Type B pancreatic cell (in vitro differentiated cells): ENCODE measurements at places on chromosomes 1 and 21.

- DNase-seq = no peak
Measured at GRCh38 chr1:77279929-77280328, 1.9 kb upstream of the AK5 start.

DNA sequence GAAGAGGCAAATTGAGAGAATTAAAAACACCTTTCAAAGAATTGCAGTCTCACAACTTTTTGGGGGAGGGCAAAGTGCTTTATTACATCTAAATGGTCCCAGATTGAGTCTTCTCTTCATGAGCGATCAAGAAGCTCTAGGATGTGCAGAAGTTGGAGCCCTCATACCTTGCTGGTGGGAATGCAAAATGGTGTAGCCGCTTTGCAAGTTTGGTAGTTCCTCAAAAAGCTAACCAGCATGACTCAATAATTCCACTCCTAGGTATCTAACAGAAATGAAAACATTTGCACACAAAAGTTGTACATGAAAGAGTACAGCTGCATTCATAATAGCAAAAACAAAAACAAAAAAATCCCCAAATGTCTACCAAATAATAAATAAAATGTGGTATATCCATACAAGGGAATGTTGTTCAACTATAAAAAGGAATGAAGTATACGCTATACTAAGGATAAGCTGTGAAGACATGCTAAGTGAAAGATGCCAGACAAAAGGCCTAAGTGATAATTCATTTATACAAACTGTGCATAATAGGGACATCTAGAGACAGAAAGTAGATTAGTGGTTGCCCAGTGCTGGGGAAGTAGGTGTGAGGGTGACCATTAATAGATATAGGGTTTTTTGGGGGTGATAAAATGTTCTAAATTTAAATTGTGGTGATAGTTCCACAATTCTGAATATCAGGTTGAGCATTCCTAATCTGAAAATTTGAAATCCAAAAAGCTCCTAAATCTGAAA, 55.2 kb downstream of the SELENOF start:
- no peak for DNase-seq

DNA sequence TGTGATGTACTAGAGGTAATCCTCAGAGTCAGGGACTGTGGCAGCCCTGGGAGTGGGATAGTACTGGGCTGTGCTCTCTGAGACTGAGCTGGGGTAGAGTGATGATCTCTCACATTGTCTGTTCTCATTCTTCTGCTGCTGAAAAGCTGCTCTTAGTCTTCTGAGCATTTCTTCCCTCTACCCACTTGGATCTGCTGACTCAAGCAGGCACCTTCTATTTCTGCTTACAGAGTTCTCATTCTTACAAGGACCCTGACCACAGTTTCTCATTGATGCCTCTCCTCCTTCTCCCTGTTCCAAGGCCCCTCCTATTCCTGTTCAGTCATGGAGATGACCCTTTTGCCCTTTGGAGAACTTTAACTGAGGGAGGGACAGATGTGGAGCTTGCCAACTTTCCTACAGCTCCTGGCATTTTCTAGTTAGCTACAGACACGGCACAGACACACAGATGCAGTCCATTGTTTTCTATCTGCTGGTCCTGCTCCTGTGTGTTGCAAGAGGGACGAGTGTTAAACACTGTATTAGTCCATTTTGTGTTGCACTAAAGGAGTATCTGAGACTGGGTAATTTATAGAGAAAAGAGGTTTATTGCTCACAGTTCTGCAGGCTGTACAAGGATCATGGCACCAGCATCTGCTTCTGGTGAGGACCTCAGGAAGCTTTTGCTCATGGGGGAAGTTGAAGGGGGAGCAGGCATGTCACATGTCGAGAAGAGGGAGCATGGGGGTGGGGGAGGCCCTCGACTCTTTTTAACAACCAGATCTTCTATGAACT, 12.3 kb downstream of the MAPKAPK2 start:
- no peak for DNase-seq

- no peak for DNase-seq
Measured at GRCh38 chr1:215612391-215612790, 45.3 kb downstream of the KCTD3 start.

DNA sequence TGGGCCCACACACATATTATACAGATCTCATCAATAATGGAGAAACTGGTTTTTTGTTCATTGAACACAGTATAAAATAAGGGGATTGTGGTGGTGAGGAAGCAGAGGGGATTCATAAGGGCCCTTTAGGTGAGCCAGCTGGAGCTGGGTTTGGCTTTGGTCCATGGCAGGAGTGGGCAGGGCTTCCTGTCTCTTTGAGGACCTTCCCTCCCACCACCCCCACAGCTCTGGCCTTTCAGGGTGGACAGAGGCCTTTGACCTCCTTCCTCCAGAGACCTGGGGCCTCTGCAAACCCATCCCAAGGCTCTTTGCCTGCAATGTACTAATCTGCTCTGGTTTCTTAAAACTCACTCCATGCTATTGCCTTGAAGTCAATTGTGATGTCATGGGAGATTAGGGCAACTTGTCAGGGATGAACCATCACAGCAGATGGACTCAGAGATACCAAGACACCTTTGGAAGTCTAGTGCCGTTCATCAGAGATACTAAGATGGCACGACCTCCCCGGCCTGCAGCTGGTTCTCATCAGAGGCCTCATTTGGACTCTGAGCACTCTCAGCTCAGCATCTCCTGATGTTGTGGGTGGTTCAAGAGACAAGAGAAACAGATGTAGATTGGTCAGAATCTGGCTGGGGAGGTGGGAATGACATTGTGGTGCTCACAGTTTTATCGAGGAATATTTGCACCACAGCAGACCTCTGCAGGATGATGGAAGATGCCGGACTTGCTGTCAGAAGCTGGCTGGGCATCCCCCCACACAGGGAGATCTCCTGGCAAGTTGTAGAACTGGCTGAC, 37.9 kb downstream of the LHX4 start:
- DNase-seq = peak; percentile 39

DNA sequence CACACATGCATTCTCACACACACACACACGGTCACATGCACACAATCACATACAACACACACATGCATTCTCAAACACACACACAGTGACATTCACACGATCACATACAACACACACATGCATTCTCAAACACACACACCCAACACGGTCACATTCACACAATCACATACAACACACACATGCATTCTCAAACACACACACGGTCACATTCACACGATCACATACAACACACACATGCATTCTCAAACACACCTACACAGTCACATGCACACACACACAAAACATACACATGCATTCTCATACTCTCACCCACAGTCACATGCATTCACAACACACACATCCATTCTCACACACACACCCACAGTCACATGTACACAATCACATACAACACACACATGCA, 135.0 kb downstream of the CASZ1 start:
- DNase-seq = no peak

DNA sequence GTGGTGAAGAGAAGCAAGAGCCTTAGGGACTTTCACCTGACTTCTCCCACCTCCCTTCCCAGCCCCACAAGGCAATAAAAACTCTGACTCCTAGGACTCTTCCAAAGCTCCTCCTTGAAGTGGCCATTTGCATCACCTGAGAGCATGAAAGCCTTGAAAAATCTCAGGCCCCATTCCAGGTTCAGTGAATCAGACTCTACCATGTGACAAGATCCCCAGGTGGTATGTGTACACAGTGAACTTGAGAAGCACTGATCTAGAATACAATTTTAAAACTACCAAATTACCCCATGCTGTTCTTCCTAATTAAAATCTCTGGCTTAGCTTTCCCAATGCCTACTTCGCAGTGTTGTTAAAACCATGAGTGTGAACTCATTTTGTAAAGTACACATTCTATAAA, 195.1 kb upstream of the SAMSN1 start:
- DNase-seq = no peak

DNA sequence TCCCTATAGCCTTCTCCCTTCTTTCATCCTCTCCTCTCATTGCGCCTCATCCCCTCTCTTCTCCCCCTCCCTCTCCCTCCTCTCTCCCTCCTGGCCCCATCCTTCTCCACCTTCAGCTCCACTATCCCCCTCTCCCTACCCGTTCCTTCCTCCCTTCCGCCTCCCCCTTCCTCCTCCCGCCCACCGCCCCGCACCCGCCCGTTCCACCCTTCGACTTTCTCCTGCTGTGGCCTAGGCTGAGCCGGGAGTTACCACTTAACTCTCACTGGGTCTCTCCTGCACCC, 1.6 kb downstream of the NPR1 start:
- no peak for DNase-seq

DNA sequence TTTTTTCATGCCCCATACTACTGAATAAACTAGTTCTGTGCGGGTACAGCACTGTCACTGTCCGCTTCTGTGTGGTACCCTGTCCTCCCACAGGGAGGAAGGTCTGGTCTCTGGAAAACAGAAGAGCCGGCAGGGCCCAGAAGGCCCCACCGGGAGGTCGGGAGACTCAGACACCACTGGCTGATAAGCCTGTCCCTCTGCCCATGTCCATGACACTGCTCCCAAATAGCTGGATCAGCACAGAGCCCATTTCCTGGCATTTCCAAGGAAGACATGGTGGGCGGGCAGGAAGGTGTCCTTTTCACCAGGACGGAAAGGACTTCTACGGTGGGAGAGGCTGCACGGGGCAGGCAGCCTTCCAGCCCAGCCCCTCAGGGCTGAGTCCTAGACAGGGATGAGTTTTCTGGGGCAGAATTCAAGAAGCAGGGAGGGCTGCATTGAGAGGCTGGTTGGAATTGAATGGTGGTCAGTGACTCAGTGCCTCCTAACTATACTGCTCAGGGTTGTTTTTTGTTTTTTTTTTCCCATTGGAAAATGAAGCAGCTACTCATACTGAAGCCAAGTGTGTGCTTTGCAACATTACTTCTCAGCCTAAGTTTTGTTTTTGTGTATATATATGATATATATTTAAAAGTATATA, 7.1 kb downstream of the PSRC1 start:
- DNase-seq = no peak

DNA sequence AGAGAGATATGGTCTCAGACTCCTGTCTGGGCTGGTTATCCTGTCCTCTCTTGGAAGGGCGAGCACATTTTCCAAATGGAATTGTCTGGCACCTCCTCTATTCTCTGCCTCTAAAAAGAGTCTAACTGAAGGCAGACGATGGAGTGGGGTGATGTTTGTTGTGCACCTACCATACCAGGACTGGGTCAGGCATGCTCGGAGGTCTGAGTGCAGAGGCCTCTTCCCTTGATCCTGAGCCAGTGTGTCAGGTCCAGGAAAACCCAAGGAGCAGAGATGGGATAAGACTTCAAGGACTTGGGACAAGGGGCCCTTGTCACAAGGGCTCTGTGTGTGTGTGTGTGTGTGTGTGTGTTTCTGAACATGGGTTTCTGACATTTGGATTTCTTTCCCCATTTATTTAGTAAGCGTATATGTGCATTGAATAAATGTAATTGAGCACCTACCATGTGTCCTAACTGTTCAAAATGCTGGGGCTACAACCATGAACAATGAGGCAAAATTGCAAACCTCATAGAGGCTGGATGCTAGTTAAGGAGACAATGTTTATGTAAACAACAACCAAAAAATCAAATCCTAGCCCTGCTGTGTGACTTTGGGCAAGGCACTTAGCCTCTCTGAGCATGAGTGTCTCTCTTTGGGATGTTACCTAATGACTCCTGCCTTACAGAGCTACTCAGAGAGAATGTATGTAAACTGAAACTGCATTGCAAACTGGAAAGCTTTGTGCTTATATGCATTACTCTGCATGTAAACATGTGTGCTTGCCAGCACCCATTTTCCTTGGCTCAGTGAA, 276.3 kb downstream of the FOXD2 start:
- peak; percentile 27 for DNase-seq

GRCh38 chr1:56425494-56426037, 153.8 kb downstream of the PLPP3 start:
- DNase-seq = no peak

GRCh38 chr21:42227909-42228708, 9.2 kb downstream of the ABCG1 start:
- no peak for DNase-seq

- DNase-seq = no peak
Measured at GRCh38 chr1:220325306-220325995, 53.2 kb upstream of the RAB3GAP2 start.

DNA sequence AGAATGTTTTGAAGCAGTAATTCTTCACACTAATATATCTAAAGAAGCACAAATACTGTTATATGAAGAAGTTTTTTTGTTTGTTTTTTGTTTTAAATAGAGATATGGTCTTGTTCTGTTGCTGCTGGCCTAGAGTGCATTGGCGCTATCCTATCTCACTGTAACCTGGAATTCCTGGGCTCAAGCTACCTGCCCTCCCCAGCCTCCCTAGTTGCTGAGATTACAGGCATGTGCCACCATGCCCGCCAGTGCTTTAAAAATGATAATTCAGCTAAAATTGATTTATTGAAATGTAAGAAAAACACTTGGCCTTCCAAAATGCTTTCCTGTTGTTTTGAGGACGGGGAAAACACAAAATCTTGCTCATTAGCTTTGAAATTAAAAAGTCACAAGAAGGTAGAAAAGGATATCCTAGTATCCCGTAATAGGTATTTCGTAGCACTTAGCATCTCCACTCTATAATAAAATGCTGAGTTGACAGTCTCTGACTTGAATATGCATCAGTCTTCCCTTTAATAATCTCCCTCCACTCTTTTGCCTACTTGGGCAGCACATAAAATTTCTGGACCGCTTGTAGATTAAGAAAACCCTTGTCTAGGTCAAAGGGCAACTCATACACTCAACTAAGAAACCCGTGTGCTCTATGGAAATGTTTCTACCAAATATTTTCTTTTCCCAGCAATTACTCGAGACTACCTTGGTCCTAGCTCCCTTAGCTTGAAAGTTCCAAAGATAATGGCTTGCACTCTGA, 1.3 kb downstream of the SCYL3 start:
- no peak for DNase-seq

DNA sequence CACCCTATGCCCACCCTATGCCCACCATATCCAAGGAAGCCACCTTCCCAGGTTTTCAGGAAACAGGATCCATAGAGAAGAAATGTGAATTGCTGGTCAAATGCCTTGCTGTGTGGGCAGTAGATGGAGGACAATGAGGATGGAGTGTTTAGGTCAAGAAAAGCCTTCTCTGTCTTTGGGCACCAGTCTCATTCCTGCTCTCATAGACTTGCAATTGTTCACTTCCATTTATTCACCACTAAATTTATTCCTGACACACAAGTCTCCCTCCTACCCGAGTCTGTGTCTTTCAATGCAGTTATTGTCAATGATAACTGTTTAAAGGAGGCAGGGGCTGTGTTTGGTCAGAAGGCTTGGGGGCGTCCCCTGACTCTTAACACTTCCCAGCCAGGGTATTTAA, 48.0 kb upstream of the ITPKB start:
- DNase-seq = no peak

DNA sequence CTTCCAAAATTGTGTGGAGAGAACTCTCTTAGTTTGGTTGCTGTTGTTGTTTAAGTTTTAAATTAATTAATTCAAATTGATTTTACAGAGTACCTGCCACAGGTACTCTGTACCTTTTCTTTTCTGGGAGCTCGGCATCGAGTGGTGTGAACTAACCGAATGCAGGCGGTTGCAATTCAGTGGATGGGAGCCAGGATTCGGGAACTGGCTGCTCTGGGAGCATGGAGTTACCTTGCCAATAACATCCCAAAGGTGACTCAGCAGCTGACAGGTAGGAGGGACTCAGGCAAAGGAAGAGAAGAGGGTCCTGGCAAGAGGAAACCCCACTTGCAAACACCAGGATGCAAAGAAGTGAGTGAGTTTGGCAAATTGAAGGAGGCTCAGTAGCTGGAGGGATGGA, 24.7 kb upstream of the KANK4 start:
- no peak for DNase-seq
